ENCODE measurements at places on chromosomes 13 and 19. TPM values are rescaled to one million over a fixed set of nuclear protein-coding genes. Genes with fewer than 3 reads are reported as not detected.

DNA sequence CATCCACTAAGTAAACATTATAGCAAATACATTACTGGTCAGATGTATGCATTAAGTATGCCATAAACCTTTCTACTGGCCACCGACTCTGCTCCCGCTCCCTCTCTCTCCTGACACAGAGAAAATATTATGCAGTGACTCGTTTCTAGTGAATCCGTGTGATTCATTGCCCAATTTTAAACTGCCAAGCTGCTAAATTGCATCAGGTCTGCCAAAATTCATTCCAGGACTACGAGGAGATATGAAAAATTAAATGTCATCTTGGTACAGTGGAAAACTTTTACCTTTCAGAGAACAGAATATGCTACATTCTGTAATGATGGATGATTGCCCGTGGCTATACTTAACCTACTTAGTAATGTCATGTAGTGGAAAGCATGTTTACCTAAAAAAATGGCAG lies 368.8 kb upstream of the TSHZ3 start:
- no peaks in the 10 kb centered on the region for H3K4me1 ChIP-seq
- H3K4me3 ChIP-seq: no peak overlapping the region
- no peaks in the 10 kb centered on the region for H3K36me3 ChIP-seq
- DNase-seq: no peak
- H3K27ac ChIP-seq: no peak overlapping the region

DNA sequence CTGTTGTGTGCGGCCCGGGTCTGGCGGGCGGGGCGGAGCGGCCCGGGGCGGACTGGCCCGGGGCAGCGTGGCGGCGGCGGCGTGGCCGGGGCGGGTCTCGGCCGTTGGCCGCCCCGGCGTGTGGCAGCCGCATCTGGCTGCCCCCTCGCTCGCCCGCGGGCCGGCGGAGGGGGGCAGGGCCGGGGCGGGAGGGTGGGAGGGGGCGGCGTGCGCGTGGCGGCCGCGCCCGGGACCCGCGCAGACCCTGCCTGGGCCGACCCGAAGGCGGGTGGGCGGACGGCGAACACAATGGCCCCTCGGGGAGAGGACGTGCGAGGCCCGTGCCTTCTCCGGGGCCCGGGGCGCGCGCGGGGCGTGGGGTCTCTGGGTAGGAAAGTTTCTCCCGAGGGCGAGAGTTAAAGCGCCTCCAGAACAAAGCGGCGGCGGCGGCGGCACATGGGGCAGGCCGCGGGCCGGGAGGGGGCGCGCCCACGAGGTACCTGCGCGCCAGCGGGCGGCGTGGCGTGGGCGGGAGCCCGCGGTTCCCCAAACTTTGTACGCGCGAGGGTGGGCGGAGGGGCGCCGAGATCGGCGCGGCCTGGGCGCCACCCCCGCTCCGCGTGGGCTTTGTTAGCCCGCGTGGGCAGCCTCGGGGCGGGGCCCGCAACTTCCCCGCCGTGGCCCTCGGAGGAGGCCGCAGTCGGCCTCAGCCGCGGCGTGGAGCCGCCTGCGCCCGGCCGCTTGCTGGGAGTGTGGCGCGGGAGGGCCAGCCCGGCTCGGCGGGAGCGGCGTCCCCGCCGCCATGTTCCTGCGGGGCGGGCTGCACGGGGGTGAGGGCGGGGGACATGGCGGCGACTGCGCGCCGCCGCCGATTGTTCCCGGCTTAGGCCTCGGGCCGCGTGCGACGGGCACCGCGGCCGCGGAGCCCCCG lies 764 bp downstream of the MIR17HG start:
- peaks cover 8% of the 10 kb centered on the region for H3K27me3 ChIP-seq
- H3K36me3 ChIP-seq: peaks cover 7% of the 10 kb centered on the region
- peak overlapping the region; percentile 59 for H3K27ac ChIP-seq
- H3K4me3 ChIP-seq: peak overlapping the region; percentile 73

GRCh38 chr13:97223711-97224541 lies 1.8 kb downstream of the MBNL2 start:
- DNase-seq: peak; percentile 96
- H3K4me3 ChIP-seq: peak overlapping the region; percentile 90
- H3K36me3 ChIP-seq: peaks cover 2% of the 10 kb centered on the region
- peak overlapping the region; percentile 95 for H3K27ac ChIP-seq

- no peaks in the 10 kb centered on the region for H3K4me1 ChIP-seq
- peaks cover 1% of the 10 kb centered on the region for H3K36me3 ChIP-seq
- H3K27ac ChIP-seq: no peak overlapping the region
- no peaks in the 10 kb centered on the region for H3K27me3 ChIP-seq
- no peak overlapping the region for H3K4me3 ChIP-seq
Measured at GRCh38 chr19:12244370-12244769, 50.3 kb downstream of the ZNF44 start.

The ZNF708 gene
- 1.7 TPM for polyA plus RNA-seq

The WDR18 gene
- 74.5 TPM for polyA plus RNA-seq

The CEACAM7 gene
- not detected for polyA plus RNA-seq
